ENCODE measurements at places on chromosomes 3 and 15. TPM values are rescaled to one million over a fixed set of nuclear protein-coding genes. Genes with fewer than 3 reads are reported as not detected.

Gene WDR49
- total RNA-seq, result 0.22 TPM

GRCh38 chr15:85623315-85624049, 171.2 kb downstream of the KLHL25 start:
- DNase-seq, result no peak

DNA sequence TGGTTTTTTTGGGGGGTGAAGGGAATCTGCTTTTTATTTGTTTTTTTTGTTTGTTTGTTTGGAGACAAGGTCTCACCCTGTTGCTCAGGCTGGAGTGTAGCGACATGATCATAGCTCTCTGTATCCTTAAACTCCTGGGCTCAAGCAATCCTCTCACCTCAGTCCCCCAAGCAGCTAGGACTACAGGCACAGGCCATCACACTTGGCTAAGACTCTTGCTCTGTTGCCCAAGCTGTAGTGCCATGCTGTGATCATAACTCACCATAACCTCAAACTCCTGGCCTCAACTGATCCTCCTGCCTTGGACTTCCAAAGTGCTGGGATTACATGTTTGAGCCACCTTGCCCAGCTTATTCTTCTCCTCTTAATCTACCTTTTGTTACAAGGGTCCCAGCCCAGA, 31.8 kb downstream of the GPR176 start:
- no peak for DNase-seq

DNA sequence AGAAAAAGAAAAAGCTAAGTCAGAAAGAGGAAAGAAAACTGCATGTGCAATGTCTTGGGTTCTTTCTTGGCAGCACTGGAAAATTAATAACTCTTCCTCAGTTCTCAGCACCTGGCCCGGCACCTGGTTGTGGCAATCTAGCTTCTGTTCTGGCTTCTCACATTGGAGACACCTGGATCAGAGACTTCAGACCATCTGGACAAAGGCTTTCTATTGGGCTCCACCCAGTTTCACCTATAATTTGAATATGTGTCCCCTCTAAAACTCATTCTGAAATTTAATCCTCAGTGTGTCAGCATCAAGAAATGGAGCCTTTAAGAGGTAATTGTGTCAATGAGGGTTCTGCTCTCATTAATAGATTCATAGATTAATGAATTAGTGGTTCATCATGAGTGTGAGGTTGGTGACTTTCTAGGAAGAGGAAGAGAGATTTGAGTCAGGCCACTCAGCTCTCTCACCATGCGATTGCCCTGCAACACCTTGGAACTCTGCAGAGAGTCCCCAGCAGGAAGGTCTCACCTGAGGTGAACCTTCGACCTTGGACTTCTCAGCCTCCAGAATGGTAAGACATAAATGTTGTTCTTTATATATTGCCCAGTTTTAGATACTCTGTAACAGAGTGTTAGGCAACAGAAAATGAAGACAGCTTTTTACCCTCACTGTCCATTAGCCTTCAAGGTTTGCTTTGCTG, 679.9 kb downstream of the NTRK3 start:
- DNase-seq, result no peak

GRCh38 chr15:68421798-68422402, 10.1 kb downstream of the ITGA11 start:
- no peak for DNase-seq

DNA sequence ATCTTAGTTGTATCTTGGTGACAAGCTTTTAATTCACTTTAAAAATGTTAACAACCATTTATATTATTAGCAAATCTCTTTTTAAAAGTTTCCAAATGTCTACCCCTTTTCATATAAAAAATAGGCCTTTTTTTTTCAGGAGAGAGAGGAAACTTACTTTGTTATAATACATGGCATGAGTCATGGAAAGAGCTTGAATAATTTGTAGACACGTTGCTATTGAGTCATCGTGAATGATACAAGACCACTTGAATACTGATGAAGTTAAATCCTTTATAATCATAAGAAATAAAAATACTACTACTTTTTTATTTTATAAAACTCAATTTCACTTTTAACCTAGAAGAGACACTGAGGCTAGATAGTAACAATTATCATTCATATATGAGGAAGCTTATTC, 70.3 kb upstream of the BBX start:
- DNase-seq, result no peak

Data from pancreas (tissue), 10 donors.